NCI-H2029 (cell line): ENCODE measurements at places on chromosomes 7 and 10.

DNA sequence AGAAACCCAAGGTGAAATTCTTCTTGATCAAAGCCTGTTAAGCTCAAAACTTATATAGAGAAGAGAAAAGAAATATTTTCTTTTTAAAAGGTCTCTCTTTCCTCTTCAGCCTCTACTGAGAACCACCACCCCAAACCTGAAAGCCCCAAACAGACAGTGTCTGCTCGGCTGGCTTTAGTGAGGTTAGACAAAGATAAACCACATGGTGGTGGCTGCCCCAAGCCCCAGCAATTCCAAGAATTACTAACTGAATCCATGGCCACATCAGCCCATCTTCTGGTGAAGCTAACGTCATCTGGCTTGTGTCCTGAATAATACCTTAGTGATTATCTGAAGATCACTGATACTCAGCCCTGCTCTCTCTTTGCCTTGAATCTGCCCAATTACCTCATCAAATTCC, 275.0 kb downstream of the ELMO1 start:
- DNase-seq = no peak

DNA sequence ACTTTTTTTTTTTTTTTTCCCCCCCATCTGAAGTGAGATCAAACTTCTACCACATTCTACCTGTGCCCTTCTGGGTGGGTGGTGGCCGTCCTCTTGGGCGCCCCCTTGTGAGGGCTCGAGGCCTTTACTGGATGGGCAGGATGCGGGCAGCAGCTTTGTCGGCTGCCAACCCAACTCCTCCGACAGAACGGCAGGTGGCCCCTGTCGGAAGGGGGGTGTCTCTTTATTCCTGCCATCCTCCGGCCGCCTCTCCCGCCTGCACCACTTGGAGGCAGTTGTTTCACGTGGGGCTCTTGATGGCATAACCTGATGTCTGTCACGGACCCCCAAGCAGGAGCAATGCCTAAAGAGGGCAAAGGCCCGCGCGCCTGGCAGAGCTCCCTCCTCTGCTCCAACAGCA, 31.0 kb downstream of the AMZ1 start:
- no peak for DNase-seq

DNA sequence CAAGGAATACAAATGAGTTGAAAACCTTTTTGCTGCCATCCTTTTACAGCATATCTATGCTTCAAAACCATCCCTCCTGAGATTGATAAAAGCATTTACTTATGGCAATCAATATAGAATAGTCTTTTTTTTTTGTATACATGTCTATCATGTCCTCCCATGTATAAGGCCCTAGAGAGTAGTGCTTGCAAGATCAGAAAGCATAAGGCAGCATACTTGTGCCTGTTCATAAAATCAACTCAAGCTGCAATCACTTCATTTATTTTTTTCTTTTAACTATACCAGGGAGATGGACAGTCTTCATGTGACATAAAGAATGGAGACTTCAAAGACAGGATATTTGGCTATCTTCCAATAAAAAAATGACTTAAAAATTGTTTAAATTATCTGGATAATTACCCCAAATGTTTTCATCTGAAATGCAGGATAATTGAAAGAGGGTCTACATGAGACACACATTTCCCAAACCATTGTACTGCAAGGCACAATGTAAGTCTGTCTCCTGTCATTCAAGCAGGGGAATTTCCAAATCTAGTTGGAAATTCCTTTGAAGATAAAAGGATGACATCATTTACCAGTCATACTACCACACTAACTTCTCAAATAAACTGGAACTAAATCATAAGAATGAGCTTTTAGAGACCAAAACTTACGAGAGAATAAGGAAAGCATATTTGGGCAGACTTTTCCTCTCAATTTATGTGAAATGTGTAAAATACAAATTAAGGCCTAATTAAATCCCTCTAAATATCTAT, 22.5 kb downstream of the LRRN3 start:
- DNase-seq = no peak

GRCh38 chr7:114670676-114671075, 251.2 kb upstream of the MDFIC start:
- DNase-seq = no peak

- no peak for DNase-seq
These were observed 237.8 kb downstream of the SEMA3D start for GRCh38 chr7:84949067-84949466.

- DNase-seq = no peak
These were observed 30.1 kb downstream of the SND1 start for GRCh38 chr7:127682140-127682539.

DNA sequence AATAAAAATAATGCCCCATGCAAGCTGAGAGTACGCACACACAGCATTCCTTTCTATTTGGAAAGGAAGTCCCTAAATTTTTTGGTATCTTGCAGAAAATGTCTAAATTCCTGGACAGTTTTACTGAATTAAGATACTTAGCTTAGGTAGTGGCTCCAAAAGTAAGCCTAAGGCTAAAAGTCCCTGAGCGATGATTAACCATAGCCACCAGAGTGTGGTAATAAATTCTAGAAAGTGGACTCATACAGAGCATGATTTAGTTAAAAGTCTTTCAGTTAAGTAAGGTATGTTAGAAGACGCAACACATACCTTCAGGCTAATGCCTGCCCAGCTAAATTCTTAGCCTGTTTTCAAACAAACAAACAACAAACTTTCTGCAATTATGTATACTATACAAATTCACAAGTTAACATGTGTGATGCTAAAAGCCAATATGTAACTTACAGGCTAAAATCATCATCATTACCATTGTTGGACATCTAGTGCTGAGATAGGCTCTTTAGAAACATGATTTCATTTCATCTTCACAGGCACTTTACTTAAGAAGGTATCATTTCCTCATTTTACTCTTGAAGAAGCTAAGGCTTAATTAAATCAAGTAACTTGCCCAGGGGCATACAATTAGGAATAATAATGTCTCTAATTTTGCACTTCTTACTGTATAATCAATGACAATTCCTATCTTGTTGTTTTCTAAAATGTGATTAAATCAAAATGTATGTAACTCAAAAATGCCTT, 261.4 kb upstream of the YAE1 start:
- DNase-seq = no peak

GRCh38 chr10:113651898-113652297, 11.9 kb downstream of the NRAP start:
- no peak for DNase-seq

- DNase-seq = no peak
These were observed 83.5 kb downstream of the IDE start for GRCh38 chr10:92490387-92490786.

DNA sequence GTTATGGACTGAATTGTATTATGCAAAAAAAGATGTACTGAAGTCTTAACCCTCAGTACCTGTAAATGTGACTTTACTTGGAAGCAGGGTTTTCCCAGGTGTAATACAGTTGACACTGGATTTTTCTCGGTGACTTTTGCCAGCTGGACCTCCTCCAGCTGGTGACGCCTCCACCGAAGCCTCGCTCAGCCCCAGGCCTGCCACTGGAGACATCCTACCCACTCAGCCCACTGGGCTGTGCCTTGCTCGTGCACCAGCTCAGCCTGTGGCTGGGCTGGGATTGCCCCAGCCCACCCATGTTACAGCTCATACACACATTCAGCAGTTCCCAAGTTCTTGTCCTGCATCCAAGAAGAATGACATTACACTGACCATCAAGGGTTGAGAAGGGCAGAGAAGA, 42.4 kb upstream of the GPR22 start:
- DNase-seq = no peak

GRCh38 chr10:30999070-30999712, 32.5 kb downstream of the ZNF438 start:
- no peak for DNase-seq

DNA sequence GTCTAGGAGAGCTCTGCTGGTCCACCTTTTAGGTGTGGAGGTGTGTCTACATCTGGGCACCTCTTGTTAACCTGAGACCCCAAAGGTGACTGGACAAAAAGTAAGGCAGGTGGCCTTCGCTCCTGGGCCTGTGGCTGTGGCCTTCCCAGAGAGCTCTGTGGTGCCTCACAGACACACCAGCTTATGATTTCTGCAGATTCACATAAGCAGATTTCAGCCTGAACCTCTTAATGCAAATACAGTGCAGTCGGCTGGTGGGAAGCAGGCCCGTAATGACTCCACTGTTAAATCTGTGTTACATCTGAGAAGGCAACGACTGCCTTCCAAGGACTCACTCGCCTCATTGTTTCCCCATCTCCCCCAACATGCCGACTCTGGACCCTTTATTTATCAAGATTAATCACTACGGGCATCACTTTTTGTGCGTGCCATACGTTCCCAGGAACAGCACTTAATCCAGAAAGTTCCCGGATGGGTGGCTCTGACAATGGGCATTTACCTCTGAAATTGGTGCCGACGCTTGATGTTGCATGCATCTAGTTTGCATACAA, 119.8 kb downstream of the EBF3 start:
- DNase-seq = no peak

DNA sequence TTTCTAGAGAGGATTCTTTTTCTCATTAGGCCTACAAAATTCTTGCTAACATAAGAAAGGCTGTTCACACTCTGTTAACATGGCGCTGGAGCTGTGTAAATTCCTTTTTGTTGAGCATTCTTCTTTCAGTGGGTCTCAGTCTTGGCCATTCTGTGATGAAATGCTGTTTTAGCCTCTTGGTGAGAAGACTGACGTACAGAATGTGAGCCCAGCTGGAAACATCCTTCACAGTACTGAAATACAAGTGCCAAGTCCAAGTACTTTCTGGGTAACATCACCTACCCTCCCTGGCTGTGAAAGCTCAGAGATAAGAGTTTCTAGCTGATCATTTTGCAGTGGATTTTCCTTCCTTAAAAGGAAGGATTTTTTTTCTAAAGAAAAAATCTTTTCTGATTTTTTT, 231.8 kb downstream of the AHR start:
- DNase-seq = no peak

GRCh38 chr7:73831834-73832651, 1.2 kb downstream of the CLDN4 start:
- peak; percentile 94 for DNase-seq

DNA sequence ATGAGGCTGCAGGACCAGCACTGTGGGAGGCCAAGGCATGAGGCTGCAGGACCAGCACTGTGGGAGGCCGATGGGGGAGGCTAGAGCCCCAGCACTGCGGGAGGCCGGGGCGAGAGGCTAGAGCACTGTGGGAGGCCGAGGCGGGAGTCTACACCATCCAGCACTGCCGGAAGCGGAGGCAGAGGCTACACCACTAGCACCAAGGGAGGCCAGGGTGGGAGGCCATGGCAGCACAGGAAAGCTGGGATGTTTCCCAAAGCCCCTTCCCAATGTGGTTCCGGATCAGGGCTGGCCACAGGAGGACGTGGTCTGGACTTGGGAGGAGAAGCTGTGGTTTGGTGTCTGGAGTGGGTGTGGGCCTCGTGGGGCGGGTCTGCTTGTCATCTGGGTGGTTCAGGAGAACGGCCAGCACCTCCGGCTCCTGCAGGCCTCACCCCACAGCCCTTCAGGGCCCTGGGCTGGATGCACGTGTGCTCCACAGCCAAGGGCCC, 43.6 kb downstream of the PDGFA start:
- DNase-seq = no peak

DNA sequence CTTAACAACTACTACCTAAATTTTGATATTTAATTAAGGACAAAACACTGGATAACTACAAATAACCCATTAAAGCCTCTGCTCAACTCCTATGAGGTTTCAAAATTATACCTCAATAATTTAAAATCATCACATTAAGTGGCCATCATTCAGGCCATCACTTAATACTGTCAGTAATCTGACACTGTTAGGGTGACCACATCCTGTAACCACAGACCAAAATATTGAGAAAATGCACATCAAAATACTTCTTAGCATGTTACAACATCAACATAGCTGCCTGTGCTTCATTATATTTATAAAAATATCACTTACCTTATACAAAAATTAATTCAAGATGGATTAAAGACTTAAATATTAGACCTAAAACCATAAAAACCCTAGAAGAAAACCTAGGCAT, 23.3 kb downstream of the SEM1 start:
- no peak for DNase-seq

GRCh38 chr10:89352802-89353201, 25.0 kb downstream of the IFIT3 start:
- DNase-seq = no peak

DNA sequence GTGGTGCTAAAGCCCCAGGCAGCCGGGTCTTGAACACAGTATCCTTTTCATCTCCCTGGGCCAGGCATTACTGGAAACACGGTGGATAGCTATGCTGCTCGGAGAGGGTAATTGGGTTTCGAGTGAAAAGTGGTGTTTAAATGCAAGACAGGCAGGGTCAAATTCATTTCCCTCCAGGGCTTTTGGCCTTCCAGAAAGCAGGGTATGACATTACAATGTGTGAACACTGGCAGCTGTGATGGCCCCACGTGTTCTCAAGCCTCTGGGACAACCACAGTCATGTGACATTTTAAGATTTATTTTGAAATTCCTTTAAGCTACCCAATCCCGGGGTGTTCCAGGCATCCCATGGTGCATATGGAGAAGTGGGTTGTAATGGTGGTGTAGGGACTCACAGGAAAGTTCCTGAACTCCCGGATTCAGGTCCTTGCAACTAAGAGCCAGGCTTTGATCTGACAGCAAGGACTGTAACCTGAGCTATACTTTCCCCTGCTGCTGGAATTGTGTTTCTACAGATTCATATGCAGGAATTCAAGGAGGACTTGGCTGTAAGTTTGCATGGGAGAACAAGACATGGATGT, 46.8 kb downstream of the INSYN2A start:
- DNase-seq = no peak

- DNase-seq = no peak
These were observed 32.7 kb upstream of the NPVF start for GRCh38 chr7:25260862-25261494.

DNA sequence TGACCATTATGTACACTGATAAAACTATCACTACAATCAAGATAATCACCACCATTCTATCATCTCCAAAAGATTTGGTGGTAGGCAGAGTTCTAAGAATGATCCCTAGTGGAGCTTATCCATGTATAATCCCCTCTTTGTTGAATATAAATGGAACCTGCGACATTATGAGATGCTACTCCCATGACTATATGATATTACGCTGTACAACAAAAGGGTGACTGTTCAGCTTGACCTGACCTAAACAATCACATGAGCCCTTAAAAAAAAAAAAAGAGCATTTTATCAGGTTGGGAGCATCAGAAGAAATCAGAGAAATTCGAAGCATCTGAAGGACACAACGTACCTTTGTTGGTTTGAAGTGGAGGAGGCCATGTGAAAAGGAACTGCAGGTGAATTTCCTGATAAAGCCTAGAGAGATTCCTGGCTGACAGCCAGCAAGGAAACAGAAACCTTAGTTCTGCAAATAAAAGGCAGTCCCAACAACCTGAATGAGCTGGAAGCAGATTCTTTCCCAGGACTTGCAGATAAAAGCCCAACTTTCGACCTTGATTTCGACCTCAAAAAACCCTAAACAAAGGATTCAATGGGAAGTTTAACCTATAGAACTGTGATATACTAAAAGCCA, 270.7 kb downstream of the ADRA2A start:
- DNase-seq = peak; percentile 41

- DNase-seq = no peak
These were observed 1160.8 kb upstream of the LRRTM3 start for GRCh38 chr10:65765006-65765541.

- DNase-seq = no peak
These were observed 761.4 kb downstream of the LRMDA start for GRCh38 chr10:76192694-76193320.

- DNase-seq = no peak
These were observed 106.3 kb downstream of the GLRX3 start for GRCh38 chr10:130242513-130242912.

GRCh38 chr10:69332278-69333010, 54.1 kb downstream of the HK1 start:
- DNase-seq = peak; percentile 63
